Activated CD4-positive, alpha-beta T cell treated with anti-CD3 and anti-CD28 coated beads, Interleukin-2, amount 50 U/mL, for 48 hours (primary cell): ENCODE measurements at places on chromosomes 2 and 18.

DNA sequence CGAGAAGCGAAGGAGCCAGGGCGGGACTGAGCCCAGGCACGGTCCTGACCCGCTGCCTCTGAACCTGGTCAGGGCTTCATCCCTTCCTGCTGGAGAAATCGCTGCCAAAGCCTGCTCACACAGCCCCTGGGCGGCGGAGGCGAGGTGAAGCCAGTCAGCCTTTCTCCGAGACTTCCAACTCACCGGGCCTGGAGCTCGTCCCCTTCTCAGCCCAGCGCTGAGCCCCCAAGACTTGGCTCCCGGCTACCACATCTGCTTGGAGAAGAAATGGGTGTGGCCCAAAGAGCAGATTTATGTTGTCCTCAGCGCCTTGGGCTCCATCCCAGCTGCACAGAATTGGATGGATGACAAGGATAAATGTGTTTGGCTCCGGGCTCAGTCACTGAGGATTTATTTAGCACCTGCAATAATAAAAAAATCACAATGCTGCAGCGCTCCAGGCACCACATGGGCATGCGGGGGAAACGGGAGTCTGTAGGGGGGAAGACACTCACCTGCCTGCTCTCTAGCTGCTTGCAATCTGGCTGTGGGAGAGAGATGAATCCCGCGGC is 64.9 kb downstream of the ACTR2 start:
- DNase-seq, result no peak

GRCh38 chr2:119960821-119961220 is 52.1 kb upstream of the EPB41L5 start:
- no peak for DNase-seq

DNA sequence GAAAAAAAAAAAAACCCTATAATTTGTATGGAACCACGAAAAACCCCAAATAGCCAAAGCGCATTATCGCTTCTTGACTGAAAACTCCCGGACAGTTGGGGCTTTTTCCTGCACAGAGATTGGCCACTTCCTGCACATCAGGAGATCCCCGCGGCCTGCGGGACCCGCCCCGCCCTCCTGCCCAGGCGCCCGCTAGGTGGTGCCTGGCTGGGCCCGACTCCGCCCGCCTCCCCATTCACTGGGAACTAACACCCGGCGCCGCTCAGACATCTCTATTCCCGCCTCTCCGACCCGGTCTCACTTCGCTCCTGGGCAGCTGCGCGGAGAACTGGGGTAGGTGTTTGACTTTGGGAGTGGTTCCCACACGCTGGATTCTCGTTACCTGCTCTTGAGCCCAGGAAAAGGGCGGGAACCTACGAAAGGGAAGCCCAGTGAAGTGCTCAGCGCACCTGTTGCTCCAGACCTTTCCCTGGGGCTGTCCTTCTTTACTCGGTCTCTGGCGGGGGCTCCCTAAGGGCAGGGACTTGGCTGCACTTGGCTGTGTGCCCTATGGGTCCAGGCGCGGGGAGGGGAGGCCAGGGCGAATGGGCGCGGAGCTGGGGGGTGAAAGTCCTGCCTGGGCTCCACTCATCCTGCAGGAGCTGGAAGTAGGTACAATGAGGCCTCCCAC is at the start of gene HMSD:
TSS of gene HMSD (plus strand) at position 234 of the 670 bp plus-strand sequence. CDS start 4,155 bp downstream, outside the sequence.
- peak; percentile 82 for DNase-seq

GRCh38 chr2:36387258-36387916 is 31.8 kb downstream of the CRIM1 start:
- DNase-seq, result no peak

DNA sequence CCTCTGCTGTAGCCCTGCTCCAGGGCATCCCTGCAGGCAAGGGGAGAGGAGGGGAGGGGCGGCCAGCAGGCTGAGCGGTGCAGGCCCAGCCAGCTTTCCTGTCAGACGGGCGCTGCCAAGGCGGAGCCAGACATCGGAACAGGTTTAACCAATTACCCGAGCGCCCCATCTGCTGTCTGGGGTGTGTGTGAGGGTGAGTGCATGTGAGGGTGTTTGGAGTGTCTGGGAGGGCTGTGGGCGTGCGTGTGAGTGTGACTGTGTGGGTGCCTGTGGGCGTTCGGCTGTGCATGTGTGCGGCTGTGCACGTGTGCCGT is 20.0 kb downstream of the EMX1 start:
- DNase-seq, result no peak

DNA sequence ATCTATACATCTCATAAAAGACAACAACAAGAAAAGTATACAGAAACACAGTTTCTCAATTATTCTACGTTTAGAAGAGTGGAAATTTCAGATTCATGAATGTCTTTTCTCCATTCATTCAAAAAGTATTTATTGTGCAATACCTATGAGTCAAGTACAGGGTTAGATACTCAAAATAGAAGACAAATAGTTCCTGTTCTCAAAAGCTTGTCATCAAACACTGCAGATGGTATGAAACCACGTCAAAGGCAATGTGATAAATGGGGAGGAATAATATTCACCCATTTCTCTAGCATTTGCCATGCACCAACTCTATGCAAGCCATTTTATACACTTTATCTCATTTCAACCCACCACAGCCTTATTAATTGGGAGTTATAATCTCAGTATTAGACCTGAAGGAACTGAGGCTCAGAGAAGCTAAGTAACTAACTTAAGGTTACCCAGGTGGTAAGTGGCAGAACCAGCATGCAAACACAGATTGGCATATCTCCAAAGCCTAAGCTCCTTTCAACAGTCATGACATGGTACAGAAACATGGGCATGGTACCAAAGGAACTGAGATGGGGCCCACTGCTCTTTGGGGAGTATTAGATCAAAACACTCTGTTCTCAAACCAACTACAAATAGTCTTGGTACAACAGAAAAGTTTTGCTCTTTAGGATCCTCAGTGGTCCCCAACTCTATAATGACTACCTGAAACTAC is 67.2 kb upstream of the NPAS2 start:
- DNase-seq, result no peak

GRCh38 chr18:3410273-3410672 is 39.7 kb upstream of the TGIF1 start:
- no peak for DNase-seq

- DNase-seq, result no peak
Measured at GRCh38 chr18:65749841-65750240, 971 bp upstream of the CDH7 start.

- DNase-seq, result no peak
Measured at GRCh38 chr2:10233131-10234012, 69.3 kb upstream of the HPCAL1 start.

- DNase-seq, result peak; percentile 7
Measured at GRCh38 chr2:168030862-168031624, 216.4 kb downstream of the STK39 start.

DNA sequence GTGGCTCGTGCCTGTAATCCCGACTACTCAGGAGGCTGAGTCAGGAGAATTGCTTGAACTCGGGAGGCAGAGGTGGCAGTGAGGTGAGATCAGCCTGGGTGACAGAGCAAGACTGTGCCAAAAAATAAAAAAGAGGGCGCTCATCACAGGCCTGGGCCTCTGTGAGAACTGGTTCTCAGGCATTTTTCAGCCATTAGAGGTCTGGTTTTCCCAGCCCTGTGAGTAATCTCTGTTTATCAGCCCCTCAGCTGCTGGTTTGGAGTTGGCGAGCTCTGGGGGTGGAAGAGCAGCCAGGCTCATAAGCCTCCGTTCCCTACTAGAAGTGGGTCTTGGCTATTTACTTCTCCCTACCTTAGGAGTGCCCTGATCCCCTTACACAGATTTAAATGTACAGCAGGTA is 53.1 kb downstream of the CHRNA1 start:
- no peak for DNase-seq

- no peak for DNase-seq
Measured at GRCh38 chr2:77046339-77046738, 475.8 kb downstream of the LRRTM4 start.

DNA sequence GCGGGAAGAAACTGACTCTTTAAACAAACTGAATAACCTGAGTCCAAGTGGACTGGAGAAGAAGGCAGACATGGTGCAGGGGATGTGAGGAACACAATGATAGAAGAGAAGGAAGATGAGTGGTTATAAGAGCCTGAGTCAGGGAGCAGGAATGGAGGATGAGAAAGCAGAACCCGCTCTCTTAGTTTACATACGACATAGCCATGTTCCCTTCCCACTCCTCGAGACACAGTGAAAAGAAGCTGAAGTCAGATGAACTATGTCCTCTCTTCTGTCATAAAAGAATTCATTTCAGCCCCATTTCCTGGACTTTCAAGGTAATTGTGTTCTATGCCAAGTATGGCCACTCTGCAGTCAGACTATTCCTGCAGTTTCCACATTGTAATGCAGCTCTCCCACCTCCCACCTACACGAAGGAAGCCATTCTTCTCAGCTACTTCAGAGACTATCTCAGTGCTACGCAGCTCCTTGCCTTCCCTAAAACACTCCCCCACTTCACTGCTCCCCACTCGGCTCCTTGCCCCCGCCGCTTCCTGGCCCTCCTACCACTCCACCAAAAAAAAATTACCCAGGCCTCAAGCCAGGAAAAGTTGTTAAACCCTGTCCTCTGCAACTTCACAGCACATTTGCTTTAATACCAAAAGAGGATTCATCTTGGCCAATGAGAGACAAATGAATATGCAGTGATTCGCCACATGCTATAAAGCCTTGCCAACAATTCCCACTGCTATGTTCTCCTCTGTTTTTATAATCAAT is 323.4 kb upstream of the EPHA4 start:
- DNase-seq, result no peak
